Stimulated activated CD4-positive, alpha-beta T cell treated with anti-CD3 and anti-CD28 coated beads, Interleukin-4, amount 100 ng/mL, for 1 hour (primary cell): ENCODE measurements at places on chromosomes 16 and 17.
A peak's percentile ranks its signal among the peaks of the same experiment; 100 is the strongest.

GRCh38 chr17:75288770-75289114, 491 bp downstream of the SLC25A19 start:
- no peak for DNase-seq

GRCh38 chr17:72053449-72053848, 67.4 kb upstream of the SOX9 start:
- no peak for DNase-seq

- DNase-seq: no peak
These were observed 100.0 kb upstream of the CREBBP start for GRCh38 chr16:3980253-3981111.

DNA sequence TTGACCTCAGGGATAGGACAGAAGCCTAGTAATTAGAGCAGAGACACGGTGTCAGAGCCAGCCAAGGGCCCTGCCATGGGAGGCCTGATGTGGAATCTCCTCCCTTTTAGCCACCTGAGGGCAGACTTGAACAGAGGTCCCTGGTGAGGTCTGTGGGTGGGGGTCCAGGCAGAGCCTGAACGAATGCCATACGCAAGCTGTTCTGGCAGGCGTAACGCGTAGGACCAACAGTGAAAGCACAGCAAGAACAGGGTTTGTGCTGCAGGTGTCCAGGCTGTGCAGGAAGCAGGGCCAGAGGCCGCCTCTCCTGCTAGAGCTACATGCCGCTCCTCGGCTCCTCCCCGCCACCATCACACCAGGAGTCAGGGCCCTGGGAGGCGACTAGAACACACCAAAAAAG, 81.9 kb upstream of the TBX2 start:
- DNase-seq: no peak

- DNase-seq: peak; percentile 77
These were observed 10.0 kb downstream of the PITPNC1 start for GRCh38 chr17:67386965-67387551.

DNA sequence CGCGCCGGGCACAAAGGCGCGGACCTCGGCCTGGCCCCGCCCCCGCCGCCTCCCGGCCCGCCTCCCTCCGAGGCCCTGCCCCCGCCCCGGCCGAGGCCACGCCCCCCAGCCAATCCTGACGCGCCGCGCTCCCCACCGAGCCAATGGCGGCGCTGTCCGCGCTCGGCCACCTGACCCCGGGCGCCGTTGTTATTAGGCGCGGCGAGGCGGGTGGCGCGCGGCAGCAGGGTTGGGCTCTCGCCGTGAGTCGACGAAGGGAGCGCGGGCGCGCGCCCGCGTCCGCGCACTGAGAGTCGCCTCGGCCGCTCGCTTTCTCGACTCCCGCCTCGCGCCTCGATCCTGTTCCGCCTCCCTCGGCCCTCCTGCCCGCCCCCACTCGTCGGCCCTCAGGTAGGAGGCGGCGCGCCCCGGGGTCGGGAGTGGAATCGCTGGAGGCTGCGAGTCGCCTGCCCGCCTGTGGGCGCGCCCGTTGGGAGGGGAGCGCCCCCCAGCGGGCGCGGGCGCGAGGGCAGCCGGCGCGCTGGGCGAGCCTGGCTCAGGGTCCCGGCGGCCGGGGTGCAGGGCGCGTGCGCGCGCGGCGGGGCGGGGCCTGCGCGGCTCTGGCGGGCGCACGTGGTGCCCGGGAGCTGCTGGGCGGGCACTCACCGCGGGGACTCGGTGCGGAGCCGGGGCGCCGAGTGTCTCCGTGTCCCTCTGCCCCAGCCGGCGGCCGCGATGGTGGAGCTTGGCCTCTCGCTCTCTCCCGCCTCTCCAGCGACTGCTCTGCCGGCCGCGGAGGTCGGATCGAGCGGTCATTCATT, 405 bp upstream of the CBLN1 start:
- peak; percentile 46 for DNase-seq

DNA sequence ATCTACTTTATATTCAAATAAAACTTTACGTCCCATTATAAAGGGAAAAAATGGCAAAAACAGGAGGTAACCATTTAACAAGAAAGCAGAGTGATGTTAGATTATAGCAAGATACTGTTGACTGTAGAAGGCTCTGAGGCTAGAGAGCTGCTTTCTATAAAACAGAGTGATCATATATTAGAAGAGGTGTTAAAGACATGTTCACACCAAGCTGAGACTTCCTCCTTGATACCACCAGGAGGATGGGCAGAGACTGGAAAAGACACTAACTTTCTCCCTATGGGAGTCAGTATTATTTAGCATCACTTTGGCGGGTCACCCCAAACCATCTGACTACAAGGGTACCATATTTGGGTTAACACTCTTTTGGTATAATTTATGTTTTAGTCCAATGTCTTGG, 687 bp upstream of the CIITA start:
- DNase-seq: no peak

DNA sequence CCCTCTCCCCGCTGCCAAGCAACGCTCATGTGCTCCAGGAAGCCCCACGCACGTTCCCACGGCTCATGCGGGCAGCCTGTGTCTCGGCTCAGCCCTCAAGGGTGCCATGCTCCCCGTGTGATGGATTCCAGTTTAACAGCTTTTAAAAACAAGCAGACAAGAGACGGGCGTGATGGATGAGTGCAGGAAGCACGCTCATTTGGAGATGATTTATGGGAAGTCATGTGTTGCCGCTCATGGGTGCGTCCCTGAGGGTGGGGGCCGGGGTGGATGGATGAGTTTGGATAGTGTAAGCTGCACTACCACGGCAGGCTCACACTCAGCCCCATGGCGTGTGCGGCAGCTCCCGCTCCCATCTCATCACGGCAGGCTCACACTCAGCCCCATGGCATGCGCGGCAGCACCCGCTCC, 132.8 kb downstream of the RBFOX3 start:
- DNase-seq: no peak

GRCh38 chr16:57976331-57976796, 5.4 kb upstream of the CNGB1 start:
- no peak for DNase-seq

- DNase-seq: peak; percentile 79
These were observed at the start of gene ITGAL for GRCh38 chr16:30472328-30472942. TSS of gene ITGAL (plus strand) at chr16:30472742. CDS start at chr16:30472838, 96 bp downstream.

DNA sequence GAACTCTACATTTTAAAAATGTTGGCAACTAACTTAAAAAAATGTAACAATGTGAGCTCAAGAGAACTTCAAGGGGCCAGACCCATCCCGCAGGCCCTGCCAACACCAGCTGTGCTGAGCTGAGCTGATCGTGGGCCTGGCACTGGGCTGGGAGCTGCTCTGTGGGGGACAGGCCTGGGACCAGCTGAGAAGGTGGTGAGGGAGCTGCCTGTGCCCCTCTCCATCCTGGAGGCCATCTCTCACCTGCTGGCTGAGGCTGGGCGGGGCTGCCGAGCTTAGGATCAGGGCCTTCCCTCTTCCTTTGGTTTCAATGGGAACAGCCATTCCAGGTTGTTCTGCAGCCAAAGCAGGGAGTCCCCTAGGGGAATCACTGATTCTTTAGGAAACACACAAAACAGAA, 58.2 kb downstream of the IL21R start:
- no peak for DNase-seq

DNA sequence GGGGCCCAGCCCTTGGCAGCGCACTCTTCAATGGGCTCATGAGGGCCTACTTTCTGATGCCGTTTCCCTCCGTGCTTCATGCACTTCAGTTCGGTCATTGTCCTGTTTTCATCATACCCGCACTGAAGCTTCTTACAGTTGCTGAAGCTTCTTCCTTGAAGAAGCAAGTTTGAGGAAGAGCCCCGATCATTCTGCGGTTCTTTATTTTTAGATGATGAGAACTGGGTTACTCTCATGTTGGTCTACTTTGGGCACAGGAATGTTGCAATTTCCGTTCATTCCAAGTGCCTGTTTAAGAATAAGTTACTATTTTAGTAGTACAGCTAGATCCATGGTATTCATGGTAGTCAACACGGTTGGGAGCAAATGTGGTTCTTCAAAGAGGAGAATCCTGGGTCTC, 587.7 kb upstream of the HSBP1 start:
- no peak for DNase-seq

GRCh38 chr17:79813297-79814126, 16.6 kb upstream of the CBX8 start:
- DNase-seq: no peak

DNA sequence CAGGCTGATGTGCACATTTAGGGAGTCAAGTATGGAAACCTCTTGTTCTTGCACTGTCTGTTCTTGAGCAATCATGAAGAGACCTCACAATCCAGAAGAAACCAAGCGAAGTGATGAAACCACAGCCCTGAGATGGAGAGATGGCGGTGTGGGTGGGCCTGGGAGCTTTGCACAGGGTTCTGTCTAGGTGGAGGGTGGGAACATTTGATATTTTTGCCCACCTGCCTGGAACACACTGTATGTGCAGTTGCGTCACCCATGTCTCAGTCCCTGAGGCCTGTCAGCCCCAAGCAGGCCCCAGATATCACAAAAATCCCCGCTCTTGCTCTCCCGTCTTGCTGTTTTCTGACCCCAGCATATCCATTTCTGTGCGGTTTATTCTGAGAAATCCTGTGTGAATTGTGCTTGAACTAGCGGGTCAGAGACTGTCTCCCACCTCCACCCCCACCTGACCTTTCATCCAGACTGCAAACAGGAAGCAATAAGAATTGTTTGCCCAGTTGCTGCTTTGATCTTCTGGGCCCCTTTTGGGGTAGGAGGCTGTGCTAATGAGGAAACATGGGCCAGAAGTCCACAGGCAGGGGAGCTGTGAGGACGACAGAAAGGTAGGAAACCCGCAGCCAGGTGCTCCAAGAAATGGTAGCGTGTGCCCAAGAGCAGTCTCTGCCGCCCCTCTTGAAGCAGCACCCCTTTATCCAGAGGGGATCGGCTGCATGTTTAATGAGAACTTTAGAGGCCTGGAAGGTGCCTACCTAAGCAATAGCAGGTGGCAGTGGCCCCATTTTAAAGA, 183.8 kb downstream of the CCDC182 start:
- no peak for DNase-seq

- no peak for DNase-seq
These were observed 6.7 kb upstream of the RPL38 start for GRCh38 chr17:74196541-74197317.

DNA sequence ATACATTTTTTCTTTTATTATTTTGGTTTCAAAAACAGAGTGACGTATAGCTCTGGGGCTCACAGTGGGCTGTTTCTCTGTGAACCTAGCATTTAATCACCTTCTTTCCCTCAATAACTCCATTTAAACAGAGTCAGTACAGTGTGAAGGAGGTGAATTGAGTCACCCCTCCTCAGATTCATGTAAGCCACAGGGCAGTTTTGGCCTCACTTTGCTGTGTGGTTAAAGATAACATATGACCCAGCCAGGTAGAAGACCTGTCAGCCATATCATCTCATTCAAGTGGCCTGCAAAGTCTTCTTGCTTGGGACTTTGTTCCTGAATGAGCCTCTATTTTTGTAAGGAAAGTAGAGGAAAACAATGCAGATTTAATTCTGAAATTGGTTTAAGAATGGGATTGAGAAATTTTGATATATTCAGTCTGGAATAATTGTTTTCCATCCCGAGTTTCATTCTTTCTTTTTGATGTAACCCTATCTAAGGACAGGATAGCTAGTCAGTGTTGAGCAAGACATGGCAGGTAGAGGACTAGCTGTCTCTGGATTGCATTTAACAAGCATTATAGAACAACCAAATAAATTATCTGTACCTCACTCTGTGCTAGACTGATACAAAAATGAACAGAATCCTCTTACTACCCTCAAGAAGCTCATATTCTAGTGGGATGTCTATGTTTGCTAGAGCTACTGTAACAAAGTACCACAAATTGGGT, 13.1 kb downstream of the MAP2K6 start:
- DNase-seq: no peak

DNA sequence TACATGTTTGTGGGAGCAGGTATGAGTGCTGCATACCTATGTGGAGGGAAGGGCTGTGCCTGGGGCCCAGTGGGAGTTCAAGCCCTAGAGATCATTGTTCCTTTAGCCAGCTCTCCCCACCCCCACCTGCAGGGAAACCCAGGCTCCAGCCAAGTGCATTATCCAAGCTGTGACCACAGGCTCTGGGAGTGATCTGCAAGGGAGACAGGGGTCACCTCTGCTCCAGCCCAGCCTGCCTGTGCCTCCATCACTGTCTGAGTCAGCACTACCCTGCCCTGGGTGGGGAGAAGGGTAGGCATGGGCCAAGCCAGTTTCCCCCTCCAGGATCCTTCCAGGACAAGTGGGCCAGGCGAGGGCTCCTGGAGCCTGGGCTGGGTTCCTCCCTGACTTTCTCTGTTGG, 32.1 kb upstream of the SBK1 start:
- no peak for DNase-seq

- no peak for DNase-seq
These were observed 236.1 kb downstream of the GRIN2A start for GRCh38 chr16:9946022-9946720.

DNA sequence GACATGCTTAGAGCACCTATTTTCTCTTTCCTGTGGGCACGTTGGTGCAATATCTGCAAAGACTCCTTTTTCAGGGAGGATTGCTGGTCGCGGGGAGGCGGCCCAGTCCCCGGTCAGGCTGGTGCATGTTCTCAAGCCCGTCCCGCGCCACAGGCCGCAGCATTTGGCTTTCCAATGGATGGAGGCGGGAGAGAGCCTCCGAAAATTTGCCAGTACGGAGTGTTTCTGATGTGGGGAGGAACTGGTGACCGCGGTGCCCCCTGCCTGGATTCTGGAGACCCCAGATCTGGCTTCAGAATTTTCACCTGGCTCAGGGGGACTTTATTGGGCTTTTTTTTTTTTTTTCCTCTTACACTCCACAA, 2.3 kb downstream of the CMIP start:
- no peak for DNase-seq

- DNase-seq: no peak
These were observed 63.1 kb downstream of the BANP start for GRCh38 chr16:88014252-88014781.

DNA sequence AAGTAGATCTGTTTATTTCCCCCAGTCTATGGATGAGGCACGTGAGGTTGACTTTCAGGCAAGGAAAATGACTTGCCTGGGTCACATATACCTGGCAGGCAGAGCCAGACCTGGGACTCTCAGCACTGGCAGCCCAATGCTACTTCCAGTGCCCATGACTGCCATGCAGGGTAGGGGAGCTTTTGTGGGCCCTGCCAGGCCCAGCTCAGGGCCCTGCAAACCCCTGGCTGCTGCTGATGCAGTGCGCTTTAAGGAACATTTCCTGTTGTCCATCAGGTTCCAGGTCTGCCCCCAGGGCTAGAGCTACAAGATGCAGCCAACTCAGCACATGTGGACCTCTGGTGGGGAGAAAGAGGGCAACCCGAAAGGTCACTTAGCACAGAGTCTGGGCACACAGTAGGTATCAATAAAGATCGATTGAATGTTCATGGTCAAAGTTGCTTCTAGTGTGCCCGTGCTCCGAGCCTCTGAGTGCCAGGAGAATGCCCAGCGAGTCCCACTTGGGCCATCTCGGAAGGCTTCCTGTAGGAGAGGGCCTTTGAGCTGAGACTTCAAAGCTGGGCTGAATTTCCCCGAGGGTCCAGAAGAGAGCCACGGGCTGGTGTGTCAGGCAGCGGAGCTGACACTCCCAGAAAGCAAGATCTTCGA, 513 bp upstream of the TBX21 start:
- peak; percentile 5 for DNase-seq
